Activated CD4-positive, alpha-beta memory T cell treated with anti-CD3 and anti-CD28 coated beads for 36 hours (primary cell): ENCODE measurements at places on chromosomes 7 and 10. TPM values are rescaled to one million over a fixed set of nuclear protein-coding genes. Genes with fewer than 3 reads are reported as not detected.

Gene C10orf90
- total RNA-seq, result not detected

Gene SPDYE2B
- not detected for total RNA-seq

Gene FAM25C
- total RNA-seq, result not detected

DNA sequence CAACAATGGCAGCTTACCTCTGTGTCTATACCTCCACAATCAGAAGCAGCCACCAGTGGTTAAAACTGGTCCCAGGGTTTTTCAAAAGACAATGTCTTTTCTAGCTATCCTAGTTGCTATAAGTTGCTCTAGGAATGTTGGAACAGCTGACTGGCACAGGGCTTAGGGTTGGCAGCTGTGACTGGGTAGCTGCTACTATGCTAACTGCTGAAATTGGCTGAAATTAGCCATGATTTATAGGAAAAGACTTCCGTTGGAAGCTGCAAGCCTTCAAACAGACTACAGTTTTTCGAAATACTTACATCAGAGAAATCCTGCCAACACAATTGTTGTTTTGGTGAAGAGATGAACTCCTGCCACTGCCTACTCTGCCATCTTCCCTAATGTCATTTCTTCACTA, 102.3 kb downstream of the MKX start:
- no peak for DNase-seq

Gene GJD4
- not detected for total RNA-seq

DNA sequence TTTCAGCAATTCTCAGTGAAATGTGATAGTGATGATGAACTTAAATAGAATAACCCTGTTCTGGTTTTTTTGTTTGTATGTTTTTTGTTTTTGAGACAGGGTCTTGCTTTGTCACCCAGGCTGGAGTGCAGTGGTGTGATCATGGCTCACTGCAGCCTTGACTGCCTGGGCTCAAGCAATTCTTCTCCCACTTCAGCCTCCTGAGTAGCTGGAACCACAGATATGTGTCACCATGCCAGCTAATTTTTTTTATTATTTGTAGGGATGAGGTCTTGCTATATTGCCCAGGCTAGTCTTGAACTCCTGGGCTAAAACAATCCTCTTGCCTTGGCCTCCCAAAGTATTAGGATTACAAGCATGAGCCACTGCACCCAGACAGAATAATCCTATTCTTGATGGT, 14.3 kb upstream of the COL17A1 start:
- no peak for DNase-seq

DNA sequence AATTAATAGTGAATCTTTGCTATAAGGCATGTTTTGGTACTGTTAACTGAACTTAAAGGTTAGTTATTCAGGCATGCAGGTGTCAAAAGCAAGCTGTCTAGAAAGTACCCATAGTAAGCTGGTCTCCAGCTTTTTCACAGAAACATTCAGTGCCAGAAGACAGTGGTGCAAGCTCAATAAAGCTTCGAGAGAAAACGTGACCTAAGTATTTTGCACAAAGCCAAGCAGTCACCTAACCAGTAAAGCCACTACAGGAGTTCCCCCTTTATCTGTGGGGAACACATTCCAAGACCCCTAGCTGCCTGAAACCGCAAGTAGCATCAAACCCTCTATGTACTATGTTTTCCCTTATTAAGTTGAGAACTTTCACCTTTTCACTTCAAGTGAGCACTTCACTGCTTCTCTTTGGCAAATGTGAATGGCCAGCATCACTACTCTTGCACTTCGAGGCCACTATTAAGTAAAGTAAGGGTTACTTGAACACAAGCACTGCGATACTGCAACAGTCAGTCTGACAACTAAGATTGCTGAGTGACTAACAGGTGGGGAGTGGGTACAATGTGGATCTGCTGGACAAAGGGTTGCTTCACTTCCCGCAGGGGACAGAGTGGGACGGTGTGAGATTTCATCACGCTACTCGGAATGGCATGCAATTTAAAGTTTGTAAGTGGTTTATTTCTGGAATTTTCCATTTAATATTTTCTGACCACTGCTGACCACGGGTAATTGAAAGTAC, 253.8 kb upstream of the YAE1 start:
- DNase-seq, result no peak

DNA sequence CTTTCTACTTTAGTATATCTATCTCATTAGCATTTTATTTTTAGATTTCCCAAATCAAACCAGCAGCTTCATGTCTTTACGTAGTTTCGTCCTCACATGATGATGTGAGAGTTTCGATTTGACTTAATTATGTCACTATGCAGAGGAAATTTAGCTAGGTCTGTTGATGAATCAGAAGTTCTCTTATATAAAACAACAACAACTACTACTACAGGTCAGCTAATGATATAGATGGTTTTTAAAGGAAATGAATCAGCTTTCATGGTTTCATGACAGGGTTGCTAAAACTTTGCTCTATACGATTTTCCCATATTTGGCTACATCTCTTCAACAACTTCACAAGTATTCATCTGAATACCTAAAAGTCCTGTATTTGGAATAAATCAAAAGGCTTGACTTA, 28.6 kb downstream of the JAZF1 start:
- DNase-seq, result no peak

Gene ADAMTS14
- not detected for total RNA-seq

GRCh38 chr10:18229826-18230225, 89.6 kb downstream of the CACNB2 start:
- DNase-seq, result no peak

DNA sequence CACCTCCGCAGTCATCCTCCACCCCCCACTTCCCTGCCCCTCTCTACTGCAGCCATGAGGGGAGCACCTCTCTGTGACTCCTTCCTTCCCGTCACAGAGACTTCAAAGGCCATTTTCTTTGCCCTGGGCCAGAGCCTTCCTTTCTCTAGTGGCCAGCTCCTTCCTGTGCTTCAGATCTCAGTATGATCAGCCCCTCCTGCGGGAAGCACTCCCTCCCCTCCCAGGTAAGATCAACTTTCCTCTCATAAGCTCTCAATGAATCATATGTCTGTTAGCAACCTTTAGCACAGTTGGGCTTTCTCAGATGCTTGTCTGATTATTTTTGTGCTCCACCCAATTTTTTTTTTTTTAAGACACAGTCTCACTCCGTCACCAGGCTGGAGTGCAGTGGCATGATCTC, 241.0 kb upstream of the PRSS1 start:
- DNase-seq, result peak; percentile 19

DNA sequence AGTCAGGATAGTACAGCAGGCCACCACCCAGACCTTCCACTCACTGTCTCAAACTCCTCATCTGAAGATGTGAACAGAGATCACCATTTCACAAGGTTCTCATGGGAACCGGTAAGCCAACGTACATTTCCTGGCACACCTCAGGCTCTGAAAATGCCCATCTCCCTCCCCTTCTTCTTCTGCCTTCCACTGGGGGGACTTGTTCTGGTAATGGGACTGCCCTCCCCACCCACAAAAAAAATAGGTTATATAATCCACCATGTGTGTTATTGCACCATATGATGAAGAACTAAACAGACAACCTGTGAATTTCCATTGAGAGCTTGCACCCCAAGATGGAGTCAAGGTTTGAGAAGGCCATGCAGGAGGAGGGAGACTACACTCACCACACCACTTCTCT, 42.1 kb upstream of the IKZF1 start:
- no peak for DNase-seq

Gene MRPS24
- total RNA-seq, result 115 TPM

DNA sequence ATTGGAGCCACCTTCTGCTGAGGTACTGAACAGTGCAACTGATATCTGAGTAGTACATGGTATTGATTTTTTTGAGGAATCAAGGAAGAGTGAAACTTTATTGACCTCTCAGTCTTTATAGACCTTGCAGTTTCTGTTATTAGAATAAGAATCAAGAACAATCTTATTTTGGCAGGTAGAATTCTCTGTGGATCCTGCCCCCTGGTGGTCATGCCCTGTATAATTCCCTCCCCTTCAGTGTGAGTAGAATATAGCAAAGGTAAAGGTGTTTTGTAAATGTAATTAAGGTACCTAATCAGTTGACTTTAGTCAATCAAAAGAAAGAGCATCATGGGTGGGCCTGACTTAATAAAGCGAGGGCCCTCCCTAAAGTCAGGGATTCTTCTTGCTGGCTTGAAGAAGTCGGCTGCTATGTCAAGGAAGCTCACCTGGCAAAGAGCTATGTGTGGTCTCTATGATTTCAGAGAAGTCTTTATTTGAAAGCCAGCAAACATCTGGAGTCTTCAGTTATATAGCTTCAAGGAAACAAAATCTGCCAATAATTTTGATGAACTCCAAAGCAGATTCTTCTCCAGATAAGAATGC, 142.8 kb downstream of the LSM5 start:
- peak; percentile 38 for DNase-seq

DNA sequence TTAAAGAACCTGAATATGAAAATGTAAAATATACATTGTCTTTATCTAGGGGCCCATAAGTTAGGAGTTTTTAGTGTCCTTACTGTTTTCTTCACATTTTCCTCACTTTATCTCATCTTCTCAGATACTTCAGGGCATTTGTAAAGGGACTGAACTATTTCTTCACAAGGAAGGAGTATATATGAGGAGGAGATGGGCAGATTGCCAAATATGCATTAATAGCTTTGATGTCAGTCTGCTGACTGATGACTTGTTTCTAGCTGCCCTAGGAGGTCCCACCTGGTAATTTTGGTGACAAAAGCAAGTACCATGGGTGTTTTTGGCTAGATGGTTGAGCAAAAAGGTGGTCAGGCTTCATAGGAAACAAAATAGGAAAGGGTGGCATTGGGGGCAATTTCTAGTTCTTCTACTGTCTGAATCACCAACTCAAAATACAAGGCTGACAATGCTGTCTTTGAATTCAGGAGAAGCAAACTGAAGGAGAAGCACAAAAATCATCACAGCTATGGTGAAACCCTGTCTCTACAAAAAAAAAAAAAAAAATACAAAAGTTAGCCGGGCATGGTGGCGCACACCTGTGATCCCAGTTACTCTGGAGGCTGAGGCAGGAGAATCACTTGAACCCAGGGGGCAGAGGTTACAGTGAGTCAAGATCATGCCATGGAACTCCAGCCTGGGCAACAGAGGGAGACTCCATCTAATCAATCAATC, 10.4 kb upstream of the STRIP2 start:
- DNase-seq, result no peak

Gene AKR1B15
- not detected for total RNA-seq

- no peak for DNase-seq
These were observed 9.9 kb downstream of the PPIF start for GRCh38 chr10:79357180-79357579.

GRCh38 chr10:16653224-16653623, 131.5 kb upstream of the C1QL3 start:
- peak; percentile 48 for DNase-seq

- DNase-seq, result no peak
These were observed 87.8 kb downstream of the LCOR start for GRCh38 chr10:96919785-96920430.

DNA sequence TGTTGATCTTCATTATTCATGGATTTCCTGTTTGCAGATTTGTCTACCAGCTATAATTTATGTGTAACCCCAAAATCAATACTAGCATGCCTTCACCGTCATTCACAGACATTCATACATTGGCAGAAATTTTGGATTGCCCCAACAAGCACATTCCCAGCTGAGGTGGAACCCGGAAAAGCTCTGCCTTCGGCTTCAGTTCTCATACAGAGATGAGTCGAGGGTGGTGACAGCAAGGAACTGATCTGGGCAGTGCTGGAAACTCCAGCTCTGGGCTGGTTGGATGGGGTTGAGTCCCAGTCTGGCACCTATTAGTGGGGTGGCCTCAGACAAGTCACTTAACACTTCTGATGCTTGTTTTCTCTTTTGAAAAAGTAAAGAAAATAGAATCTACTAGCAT, 267.5 kb downstream of the SNX13 start:
- no peak for DNase-seq

Gene AKR1C4
- total RNA-seq, result not detected

DNA sequence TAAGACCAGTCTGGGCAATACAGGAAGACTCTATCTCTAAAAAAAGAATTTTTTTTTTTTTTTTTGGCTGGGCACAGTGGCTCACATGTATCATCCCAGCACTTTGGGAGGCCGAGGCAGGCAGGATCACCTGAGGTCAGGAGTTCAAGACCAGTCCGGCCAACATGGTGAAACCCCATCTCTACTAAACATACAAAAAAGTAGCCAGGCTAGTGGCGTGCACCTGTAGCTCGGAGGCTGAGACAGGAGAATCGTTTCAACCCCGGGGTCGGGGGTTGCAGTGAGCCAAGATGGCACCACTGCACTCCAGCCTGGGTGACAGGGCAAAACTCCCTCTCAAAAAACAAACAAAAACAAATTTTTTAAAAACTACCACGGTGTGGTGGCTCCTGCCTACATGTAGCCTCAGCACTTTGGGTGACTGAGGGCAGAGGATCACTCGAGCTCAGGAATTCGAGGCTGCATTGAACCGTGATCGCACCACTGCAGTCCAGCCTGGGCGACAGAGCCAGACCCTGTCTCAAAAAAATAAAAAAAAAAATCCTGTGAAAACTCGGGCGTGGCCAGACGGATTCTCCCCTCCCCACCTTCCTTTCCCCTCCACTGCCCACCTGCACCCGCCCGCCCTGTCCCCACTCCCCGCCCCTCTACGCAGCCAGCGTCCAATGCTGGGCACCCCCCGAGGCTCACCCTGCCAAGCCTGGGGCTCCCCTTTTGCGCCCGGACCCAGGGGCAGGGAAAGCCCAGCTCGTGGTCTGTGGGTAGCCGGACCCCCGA, 745 bp upstream of the ORAI2 start:
- DNase-seq, result peak; percentile 25

DNA sequence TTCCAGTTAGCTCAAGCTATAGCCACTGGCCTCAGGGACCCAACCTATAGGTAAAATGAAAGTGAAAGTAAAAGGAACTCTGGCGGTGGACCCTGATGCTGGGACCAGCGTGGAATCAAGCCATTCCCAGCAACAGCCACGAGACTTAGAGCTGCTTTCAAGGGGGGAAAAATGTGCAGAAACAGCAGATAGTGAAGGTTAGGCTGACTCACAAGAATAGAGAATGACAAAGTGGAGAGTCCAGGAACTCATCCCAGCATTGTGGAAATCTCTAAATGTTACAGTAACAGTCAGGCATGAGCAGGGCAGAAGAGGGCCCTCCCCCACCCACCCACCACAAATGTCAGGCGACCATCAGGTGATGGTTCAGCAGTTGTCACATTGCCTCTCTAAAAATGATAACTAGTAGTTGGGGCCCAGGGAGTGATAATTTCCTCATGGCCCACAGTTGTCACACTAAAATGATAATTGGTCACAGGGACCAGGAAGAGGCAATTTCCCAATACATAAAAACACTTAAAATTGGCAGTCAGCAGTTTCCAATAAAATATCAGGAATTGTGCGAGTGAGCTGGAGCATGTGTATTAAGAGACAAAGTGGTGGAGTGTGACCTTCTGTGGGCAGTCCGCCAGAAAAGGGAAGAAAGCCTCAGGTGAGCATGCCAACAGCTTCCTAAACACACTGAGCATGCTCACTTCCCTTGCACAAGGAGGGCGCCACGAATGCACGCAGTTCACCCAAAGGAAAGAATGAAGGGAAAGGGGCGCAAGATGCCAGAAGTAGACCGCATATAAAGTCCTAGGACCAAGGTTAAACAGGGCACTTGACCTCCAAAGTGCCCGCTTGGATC, 129.8 kb upstream of the PPP1R3A start:
- peak; percentile 13 for DNase-seq

Gene LIPN
- not detected for total RNA-seq

DNA sequence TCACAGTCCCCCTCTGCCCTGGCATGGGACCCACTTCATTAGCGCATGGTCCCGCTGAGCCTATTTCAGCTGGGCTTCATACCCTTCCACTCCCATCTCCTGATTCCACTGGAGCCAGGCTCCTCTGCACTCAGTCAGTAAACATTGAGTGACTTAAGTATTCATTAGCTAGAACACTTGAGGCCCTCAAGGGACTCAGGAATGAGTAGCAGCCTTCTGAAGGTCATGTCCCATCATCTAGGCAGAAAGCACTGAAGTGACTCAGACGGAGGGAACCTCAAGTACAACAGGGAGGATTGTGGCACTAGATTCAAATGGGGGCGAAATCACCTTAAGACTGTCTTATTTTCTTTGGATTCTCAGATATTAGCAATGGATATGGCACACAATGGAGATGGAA, 186.6 kb upstream of the INHBA start:
- DNase-seq, result no peak
